ENCODE measurements at places on chromosomes 3 and 15.

DNA sequence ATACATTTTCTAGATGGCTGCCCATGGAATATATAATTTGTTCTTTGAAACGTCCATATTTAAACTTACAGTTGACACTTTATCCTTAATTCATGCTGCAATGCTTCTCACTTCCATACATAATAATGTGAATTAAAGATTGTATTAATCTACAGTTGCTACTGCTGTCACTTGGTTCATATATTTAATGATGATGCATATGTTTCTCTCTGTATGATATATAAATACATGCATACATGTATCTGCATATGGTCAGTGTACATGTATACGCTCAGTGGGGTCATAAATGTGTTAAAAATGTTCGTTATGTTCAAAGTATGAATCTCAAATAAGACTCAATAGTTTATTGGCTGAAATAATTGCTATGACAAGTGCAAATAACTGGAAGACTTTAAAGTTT lies 382.5 kb downstream of the NLGN1 start:
- no peak for DNase-seq

- no peak for DNase-seq
Measured at GRCh38 chr3:37511463-37511920, 337.1 kb upstream of the LRRFIP2 start.

DNA sequence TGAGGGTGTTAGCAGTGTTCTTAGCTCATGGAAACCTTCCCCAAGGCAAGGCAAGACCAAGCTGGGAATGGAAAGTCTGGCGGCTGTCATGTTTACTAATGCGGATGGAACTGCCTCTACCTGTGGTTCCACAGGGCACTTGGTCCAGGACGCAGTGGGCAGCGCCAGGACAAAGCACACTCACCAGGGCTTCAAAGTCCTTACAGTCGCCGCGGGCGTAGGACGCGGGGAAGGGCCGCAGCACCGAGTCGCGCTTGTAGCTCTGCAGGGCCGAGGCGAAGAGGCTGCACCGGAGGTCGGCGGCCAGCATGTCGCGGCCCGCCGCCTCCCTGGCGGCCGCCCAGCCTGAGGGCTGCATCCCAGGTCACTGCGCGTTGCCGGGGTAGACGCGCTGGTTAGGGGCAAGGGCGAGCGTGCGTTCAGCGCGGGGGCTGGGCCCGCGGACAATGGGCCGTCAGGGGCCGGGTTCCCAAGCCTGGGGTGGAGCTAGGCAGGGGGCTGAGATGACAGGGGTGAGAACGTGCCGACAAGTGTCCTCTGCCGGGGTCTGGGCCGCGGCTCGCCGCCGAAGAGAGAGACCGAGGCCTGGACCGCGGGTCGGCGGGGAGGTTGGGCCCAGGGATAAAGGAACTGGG lies 497 bp downstream of the PARP16 start:
- no peak for DNase-seq

DNA sequence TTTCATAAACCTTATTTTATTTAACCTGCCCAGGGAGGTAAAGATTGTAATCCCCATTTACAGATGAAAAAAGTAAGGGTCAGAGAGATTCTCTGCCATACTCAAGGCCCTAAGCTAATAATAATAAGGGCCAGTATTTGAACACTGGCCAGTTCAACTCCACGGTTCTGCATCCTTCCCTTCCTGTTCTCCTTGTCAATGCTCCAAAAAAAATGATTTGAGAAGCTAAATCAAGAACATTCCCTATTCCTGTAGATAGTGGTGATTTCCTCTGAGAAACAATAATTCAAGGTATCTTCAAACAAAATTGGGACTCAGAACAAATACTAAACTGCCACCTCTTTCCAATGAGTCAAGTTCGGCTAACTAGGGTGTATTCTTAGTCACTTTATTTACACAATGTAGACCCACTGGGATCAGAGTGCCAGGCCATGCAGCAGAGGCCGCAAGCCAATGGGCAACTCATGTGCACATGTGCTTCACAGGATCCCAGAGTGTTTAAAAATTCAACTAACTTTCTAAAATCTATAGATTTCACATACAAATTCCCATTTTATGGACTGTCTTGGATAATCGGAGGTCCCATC lies 459.6 kb upstream of the WNT5A start:
- DNase-seq, result no peak

DNA sequence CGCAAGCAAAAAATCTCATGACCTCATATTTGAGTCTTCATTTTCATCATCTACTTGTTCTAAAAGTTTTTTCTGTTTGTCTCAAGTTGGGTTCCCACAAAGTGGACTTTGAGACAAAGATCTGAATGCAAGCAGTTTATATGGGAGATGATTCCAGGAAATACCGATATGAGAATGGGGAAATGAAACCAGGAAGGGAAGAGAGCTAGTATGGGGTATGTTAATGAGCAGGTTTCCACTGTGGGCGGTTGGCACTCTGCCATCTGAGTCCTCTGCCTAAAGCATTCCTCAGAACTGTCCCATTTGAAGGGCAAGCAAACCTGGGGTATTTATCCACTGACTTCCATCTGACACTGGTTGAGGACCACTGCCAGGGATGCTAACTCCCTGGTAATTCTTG lies 8.8 kb downstream of the ADPRH start:
- DNase-seq, result no peak

DNA sequence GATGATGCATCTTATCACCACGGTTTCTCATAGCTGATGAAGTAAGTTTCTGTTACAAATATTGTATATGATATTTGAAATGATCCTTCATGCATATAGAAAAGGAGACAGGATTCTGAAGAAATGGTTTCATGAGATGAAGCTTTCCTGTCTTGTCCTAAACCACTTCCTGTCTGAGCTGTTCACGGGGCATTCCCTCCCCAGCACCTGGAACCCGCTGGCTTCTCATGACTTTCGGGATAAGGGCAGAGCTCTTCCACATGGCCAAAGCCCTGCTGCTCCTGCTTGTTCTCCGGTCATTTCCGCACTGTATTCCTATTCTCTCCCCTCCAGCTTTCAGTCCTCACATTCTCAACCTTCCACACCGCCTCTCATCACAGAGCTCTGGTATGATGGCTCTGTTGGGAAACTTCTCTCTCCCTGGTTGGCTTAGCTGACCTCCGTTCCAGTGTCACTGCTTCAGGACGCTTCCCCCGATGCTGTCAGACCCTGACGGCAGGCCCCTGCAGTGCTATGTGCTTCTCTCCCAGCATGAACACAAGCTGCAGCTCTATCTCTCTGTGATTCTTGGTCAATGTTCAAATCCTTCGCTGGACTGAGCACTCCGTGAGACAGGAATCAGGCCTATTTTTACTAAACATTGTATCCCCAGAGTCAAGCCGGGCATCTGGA lies 86.9 kb upstream of the HERC1 start:
- DNase-seq, result no peak

DNA sequence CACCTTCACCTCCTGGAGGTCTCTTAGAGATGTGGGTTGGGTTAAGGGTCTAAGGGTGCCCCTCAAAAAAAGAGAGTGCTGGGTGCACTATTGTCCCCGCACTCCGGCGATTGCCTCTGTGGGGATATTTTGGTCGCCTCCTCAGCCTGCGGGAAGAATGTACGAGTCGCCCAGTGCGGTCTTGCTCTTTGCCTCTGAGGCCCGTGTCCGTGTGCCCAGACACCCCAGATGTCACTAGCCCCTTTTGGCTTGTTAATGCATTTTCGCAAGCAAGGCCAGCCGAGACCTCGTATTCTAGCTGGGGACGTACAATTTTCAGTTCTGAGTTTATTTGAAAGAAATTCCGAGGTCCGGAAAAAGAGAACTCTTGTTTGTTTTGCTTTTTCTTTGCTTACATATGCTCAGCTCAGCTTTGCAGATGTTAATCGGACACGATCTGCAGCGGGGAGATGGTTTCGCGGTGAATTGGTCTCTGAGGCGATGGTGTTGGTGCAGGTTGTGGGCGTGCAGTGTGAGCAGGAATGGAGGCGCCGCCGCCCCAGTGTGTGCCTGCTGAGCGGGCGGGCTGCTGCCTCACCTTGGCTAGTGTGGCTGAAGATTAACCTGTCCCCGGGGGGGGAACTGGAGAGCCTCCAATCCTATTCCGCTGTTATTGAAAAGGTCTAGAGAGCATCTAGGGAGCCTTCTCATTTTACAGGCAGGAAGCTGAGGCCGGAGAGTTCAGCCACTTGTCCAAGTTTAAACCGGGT lies 1.4 kb downstream of the ST6GAL1 start:
- no peak for DNase-seq

DNA sequence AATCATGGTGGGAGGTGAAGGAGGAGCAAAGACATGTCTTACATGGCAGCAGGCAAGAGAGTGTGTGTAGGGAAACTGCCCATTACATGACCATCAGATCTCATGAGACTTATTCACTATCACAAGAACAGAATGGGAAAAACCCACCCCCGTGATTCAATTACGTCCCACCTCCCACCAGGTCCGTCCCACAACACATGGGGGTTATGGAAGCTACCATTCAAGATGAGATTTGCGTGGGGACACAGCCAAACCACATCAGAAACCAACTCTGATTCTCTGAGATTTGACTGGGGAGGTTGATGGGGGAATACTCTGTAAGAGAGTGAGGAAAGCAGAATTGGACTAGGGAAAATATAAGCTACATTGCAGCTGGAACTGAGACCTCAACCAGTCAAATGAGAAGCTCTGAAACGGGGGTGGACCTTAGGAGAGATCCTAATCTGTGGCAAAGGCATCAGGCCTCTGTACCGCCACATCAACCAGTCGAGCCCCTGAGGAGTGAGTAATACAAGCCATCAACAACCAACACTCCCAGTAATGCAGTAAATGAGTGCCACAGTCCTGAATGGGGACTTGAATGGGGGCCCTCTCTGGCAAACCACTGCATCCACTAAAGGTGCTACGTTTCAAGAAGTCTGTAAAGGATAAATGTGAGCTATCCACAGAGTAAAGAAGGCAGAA lies 207.9 kb upstream of the GADL1 start:
- DNase-seq, result no peak

- no peak for DNase-seq
Measured at GRCh38 chr3:183918178-183918577, 33.5 kb upstream of the PARL start.

DNA sequence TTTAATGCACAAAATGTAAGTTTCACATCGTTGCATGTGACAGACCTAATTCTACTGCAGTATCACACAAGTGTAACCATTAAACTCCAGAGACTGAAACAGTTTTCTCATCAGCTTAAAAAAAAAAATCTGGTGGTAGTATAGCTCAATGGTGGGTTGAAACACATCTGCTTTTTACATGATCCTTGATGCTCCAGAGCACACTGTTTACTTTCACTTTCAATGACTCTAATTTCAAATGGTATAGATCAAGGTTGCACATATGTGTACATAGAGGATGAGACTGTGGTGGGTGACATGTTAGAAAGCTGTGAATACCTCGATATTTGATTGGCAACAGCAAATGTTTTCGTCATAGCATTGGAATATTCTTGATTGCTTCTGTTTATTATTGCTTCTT lies 22.4 kb downstream of the MCTP2 start:
- no peak for DNase-seq

DNA sequence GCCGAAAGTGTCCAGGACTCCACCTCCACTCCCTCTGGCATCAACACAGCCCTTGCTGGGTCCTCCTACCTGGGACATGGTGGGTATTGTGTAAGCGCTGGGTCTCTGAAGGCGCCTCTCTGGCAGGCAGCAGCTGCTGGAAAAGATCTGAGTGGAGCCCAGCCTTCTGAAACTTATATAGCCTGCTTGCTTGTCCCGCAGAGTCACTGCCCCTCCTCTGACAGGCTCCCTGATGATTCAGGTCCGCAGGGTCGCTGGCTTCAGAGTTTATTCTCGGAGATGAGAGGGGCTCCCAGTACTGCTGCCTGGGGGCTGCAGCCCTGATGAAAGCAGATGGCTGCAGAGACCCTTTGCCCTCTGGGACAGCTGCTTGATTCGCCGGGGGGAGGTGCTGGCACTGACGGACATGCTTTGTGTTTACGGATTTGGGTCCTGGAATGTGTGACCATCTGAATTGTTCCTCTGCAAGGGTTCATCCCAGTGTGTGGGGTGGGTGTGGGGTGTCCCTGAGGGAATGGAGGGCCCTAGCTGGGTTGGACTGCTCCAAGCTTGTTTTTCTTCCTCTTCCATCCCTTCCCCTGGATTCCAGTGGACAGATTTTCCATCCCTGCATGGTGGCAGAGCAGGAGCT lies at the start of gene MUSTN1:
Gene MUSTN1 (minus strand): TSS at position 149 of the 631 bp plus-strand sequence. CDS start 71 bp downstream, at position 78.
- DNase-seq, result no peak

- DNase-seq, result peak; percentile 77
Measured at GRCh38 chr15:73950831-73951561, 24.7 kb downstream of the LOXL1 start.

GRCh38 chr15:62348118-62348517 lies 183.0 kb upstream of the C2CD4B start:
- DNase-seq, result no peak

DNA sequence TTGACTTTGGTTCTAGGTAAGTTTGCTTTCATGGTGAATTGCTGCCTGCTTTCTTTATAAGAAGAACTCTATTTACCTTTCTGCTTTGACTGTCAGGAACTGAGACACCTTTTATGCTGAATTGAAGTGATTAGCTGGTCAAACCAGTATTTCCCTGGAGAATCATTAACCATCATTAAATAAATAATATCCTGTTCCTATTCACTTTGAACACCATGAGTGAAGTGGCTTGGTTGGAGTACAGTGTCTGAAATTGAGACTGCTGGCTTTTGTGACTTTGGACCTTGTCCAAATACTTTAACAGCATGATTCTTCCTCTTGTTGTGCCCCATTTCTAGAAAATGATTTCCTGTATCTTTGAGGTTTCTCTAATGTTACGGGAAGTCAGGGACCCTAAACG lies 5.6 kb upstream of the TMEM62 start:
- DNase-seq, result no peak

- DNase-seq, result peak; percentile 10
Measured at GRCh38 chr3:158731938-158732855, at the start of gene RARRES1. Gene RARRES1 (minus strand): TSS chr3:158732457. CDS start chr3:158732415, 42 bp downstream.

- no peak for DNase-seq
Measured at GRCh38 chr3:191026746-191027145, 164.3 kb upstream of the GMNC start.

DNA sequence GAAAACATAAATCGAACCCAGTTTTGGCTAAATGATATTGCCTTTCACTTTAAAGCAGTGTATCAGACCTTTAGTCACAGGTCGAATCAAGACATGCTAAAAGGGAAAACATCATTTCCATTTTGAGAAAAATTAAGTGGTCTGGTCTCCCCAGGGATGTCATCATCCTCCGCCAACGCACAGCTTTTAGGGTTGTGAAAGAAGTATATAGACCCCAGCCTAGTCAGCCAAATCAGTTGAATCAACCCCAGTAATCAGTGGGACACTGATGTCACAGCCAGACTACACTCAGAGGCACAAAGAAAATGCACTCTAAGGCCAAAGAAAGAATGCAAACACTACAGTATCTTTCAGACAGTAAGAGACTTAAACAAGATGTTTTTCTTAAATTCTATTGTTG lies 187.4 kb downstream of the ZIC4 start:
- DNase-seq, result no peak

DNA sequence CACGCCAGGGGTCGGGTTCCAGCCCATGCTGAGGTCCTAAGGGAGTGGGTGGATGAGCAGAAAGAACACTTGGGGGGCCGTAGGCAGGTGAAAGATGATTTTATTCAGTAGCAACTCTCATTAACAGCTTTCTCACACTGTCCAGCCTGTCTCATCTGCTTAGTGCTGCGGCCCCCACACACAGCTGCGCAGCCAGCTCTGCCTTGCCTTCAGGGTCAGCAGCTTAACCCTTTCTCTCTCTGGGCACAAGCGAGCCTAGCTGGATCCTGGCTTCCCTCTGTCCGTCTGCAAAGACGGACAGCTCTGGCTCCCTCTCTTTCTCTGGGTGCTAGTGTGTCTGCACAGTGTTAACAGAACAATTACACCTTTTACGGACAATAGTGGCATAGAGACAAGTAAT lies 21.3 kb downstream of the NPAP1 start:
- no peak for DNase-seq
